ENCODE measurements at places on chromosomes 16 and 17.

GRCh38 chr17:39074676-39075075 lies 76.8 kb downstream of the PLXDC1 start:
- DNase-seq: no peak

GRCh38 chr17:32529604-32530003 lies 42.8 kb downstream of the CDK5R1 start:
- DNase-seq: no peak

DNA sequence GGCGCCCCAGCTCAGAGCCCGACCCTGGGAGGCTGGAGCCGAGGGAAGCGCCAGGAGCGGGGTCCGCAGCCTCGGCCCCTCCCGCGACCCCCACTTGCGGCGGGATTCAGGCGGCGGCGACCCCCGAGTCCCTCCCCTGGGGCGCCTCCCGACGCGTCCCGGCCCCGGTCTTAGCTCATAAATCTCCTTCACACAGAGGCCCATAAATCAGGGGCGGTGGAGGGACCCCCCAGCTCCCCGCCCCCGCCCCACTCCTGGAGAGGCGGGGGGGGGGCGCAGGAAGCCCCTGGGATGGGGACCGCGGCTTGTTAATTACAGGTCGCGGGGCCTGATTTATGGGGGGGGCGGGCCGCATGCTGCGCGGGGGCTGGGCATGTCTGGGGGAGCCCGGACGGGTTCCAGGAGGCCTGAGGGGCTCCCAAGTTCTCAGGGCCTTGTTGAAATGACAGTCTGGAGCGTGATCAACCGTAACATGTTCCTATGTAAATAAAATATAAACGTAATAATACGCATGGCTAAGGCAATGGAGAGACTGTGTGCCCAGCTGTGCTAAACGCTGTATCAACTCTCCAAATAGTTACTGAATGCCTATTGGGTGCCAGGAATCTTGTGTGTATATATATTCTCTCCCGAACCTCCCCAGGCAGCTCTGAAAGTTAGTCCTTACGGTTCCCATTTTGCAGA lies 10.0 kb upstream of the BHLHA9 start:
- no peak for DNase-seq

DNA sequence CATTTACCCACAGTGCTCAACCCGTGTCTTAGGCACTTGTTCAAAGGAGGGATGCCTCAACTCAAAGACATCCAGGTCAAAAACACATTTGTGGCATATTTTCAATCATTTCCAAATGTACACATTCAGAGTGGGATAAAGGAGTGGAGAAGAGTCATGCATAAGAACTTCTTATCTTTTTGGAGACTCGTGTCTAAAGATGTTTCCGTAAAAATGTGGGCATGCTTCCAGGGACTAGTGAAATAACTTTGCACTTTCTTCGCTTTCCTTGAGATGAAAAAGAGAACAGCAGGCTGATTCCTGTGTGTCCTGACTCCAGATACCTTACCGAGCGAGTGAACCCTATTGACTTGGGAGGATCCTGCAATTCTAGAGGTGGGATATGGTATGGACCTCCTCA lies 256.6 kb upstream of the KCNJ16 start:
- no peak for DNase-seq

DNA sequence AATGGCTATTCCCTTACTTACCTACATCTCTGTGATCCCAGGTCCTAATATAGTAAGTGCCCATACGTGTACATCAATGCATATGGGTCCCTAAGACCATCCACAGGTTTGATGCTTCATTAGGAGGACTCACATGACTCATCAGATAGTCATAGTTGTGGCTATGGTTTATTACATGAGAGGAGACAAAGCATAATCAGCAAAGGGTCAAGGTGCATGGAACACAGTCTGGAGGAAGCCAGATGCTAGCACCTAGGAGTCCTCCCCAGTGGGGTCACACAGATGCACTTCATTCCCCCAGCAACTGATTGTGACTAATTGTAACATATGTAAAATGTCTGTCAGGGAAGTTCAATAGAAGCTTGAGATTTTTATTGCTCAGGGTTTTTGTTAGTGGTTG lies 42.8 kb downstream of the PHKB start:
- no peak for DNase-seq

DNA sequence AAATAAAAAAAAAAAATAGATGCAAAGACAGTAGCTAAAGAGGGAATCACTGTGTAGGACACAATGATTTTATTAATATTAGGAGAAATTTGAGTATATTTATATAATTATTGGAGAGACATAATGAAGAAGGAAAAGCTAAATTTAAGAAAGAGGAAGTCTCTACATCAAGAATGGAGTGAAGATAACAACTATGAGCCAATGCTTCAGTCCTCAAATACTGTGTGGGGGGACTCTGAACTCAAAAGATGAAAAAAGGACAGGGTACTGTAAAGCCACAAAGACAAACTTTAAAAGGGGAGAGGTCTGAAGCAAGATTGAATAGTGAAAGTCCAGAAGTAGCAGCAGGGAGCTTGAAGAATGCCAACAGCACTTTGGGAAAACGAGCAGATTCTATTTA lies 44.7 kb downstream of the SKAP1 start:
- no peak for DNase-seq

DNA sequence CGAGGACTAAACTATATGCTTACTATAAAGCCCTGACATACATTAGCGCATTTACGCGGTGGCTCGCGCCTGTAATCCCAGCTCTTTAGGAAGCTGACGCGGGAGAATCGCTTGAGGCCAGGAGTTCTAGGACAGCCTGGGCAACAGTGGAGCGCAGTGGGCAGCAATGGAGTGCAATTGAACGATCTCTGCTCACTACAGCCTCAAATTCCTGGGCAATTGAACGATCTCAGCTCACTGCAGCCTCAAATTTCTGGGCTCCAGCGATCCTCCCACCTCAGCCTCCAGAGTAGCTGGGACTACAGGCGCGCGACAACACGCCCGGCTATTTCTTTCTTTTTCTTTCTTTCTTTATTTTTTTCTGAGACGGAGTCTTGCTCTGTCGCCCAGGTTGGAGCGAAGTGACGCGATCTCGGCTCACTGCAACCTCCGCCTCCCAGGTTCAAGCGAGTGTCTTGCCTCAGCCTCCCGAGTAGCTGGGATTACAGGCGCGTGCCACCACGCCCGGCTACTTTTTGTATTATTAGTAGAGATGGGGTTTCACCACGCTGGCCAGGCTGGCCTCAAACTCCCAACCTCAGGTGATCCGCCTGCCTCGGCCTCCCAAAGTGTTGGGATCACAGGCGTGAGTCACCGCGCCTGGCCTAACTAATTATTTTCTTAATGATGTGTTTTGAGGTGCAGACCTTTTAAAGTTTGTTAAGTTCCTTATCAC lies 506 bp upstream of the COG7 start:
- DNase-seq: no peak

DNA sequence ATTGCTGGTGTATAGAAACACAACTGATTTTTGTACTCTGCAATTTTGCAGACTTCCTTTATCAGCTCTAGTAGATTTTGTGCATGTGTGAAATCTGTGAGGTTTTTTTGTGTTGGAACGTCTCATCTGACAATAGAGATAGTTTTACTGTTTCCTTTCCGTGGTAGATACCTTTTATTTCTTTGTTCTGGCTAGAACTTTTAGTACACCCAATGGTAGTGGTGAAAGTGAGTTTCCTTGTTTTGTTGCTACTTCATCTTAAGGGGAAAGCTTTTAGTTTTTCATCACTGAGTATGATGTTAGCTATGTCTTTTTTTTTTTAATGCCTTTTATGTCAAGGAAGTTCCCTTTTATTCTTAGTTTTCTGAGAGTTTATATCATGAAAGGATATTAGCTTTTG lies 118.1 kb downstream of the OR1D5 start:
- DNase-seq: no peak

DNA sequence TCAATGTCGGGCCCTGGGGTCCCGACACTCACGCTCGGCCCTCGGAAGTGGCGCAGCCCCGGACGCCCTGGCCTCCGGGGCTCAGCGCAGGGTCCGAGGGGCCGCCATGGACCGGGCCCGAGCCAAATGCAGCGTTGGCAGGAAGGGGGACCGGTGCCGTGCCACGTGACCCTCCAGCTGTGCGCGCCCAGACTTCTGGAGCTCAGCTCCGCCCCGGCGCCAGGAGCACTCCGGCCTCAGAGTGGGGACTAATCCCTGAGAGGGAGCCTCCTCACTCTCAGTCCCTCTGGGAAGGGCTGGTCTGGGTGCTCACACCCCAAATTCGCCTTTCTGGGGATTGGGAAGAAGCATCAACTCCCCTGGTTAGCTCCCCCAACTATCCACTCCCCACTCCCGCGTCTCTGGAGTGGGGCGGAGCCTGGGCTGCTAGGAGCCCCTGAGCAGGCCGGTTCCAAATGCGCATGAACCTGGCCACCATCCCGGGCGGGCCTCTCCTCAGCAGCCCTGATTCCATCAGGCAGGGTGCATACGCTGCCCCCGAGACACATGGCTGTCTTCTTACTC lies at the start of gene B3GNT9:
Gene B3GNT9, minus strand, starts transcription at position 166 of the 564 bp plus-strand sequence. CDS start 513 bp downstream, outside the sequence.
- no peak for DNase-seq

- DNase-seq: no peak
Observed at GRCh38 chr17:9331279-9332131, 244.1 kb downstream of the STX8 start.

GRCh38 chr17:66040402-66040801 lies 151.5 kb downstream of the CEP112 start:
- DNase-seq: no peak

- DNase-seq: no peak
Observed at GRCh38 chr16:986411-986810, 4.8 kb downstream of the SOX8 start.

DNA sequence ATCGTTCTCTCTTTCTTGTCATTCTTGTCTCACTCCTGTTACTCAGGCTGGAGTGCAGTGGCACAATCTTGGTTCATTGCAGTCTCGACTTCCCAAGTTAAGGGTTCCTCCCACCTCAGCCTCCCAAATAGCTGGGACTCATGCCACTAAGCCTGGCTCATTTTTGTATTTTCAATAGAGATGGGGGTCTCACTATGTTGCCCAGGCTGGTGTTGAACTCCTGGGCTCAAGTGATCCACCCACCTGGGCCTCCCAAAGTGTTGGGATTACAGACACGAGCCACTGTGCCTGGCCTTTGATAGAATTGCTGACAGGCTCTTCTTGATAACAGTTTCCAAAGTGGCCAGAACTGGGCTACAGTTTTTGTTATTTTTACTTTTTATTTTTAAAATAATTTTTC lies 32.3 kb downstream of the TPPP3 start:
- no peak for DNase-seq

- DNase-seq: no peak
Observed at GRCh38 chr17:15659663-15660062, 24.4 kb downstream of the TRIM16 start.

DNA sequence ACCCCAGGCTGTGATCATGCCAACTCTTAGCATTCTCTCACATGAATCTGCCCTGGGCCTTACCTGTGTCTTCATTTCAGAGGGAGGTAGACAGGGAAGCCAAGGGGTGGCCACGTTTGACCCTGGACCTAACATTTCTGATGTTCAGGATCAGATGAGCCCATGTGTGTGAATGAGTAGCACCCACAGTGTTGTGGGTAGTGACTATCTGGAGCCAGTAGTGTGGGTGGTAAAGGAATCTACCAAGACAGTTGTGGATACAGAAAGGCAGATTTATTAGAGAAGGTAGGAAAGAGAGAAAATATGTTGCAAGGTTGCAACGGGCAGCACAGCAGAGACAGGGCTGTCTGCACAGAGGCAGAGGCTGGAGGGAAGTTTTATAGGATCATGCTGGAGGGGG lies 60.5 kb downstream of the TK2 start:
- no peak for DNase-seq

DNA sequence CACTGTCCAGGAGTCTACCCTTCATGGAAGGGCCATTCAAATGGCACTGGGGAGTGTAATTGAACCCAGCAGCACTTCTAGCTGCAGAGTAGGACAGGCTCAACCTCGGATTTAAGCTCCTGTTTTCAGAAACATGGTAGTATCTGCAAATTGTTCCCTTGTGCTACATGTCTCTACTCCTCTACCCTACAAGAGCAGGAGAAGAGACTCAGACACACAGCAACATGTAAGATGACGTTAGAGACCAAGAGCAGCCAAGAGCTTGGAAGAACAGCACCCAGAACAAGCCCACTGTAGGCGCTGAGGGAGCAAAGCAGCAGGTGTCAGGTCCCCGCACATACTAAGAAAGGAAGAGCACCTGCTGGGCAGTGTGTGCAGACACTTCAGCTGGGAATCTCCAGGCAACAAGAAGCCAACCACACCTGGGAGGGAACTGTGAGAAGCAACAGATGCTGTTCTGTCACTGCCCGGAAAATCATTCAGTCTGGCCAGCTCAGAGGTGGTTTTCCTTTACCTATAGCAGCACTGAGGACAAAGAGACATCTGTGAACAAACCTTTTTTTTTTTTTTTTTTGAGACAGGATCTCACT lies 35.6 kb upstream of the MNT start:
- no peak for DNase-seq

GRCh38 chr16:58510776-58511628 lies 4.3 kb upstream of the SETD6 start:
- no peak for DNase-seq

GRCh38 chr16:74283716-74284115 lies 12.9 kb upstream of the PSMD7 start:
- no peak for DNase-seq

DNA sequence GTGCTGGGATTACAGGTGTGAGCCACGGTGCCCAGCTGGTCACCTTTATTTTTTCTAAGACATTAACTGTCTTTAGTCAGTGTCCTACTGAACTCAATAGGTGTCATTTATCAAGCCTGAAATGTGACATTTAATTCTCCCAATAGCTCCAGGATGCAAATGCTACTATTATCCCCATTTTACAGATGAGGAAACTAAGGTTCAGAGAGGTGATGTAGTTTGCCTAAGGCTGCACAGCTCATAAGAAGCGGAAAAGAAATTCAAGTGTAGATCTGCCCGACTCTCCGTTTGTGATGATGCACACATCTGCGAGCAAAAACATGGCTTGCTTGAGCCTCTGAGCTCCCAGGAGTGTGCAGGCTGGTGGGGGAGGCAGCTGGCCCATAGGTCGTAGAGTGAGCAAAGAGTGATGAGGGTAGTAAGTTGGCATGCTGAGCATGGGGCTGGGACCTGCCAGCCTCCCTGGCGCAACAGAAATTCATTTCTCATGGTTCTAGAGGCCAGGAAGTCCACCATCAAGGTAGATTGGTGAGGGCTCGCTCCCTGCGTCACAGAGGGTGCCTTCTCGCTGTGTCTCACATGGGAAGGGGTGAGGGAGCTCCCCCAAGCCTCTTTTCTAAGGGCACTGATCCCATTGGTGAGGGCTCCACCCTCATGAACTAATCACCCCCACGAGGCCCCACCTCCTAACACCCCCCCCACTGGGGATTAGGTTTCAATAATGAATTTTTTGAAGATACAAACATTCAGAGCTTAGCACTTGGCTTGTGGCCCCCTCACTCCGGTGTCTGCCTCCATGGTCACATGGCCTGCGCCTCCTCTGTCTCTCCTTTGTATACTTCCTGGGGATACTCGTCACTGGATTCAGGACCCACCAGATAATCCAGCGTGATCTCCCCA lies 141.5 kb upstream of the PLCG2 start:
- DNase-seq: no peak

All from stimulated activated CD4-positive, alpha-beta T cell treated with anti-CD3 and anti-CD28 coated beads, Interleukin-4, amount 100 ng/mL, for 24 hours (primary cell).